ENCODE measurements at places on chromosomes 5 and 9.

GRCh38 chr5:122656160-122656559, 118.7 kb upstream of the SNX2 start:
- DNase-seq: no peak

- no peak for DNase-seq
Measured at GRCh38 chr5:73295921-73296320, 122.9 kb downstream of the TMEM174 start.

DNA sequence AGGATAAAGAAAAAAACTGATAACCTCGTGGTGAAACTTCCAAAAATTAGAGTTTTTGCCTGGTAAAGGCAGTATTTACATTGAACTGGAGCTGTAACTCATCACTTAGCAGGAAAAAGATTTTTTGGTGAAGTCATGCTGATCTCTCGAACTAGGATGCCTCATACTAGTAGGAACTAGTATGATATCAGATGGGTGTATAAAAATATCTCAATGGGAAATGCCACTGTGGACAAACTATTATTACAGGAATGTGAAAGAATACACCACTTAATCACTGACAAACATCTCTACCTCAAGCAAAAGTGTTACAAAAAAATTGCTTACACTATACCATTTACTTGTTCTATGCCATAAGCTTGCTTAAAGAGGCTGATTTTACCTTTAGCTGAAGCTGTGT, 28.4 kb downstream of the RFX3 start:
- no peak for DNase-seq

GRCh38 chr5:100609594-100609993, 74.4 kb downstream of the FAM174A start:
- no peak for DNase-seq

DNA sequence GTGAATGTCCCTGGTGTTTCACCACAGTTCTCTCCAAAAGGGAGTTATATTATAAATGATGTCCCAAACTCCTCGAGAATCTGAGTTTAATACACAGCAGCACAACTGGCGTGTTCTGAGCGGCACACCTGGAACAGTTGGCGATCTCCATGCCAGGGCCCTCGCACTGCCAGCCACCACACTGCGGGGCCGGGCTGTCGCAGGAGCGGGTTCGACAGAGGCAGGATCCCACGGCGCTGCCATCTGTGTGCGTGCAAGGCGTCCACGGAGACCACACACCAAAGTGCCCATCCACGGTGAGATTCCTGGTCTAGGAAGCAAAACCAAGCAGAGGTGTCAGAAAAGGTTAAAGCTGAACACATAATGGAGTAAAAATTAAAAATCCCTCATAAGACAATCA, 423.3 kb downstream of the SEMA5A start:
- no peak for DNase-seq

DNA sequence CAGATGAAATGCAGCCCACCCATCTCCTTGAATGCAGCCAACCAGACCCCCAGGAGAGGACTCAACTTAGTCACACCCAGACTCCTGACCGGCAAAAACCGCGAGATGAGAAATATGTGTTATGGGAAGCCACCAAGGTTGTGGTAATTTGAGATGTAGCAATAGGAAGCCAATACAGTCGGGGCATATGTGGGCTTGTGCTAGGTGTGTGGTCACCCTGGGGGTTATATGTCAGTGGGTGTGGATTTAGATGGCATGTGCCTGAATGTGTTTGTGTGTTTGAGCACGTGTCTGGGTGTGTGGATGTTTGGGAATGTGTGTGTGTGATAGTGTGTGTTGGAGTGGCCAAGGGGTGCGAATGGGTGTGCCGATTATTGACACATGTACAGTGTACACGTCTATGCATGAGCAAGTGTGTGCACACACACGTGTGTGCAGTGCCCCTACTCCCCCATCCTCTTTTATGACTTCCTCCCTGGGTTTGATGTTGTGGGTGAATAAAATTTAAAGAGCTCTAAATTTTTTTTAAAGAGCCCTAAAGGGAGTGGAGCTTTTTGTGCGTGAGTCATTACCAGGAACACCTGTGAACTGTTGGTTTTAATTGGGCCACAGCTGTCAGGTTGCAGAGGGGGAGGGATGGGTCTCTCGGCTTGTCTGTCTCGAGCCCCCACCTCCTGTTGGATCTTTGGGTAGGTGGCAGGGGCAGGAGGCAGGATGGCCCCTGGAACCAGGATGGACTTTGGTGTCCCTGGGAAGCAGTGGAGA, 86.8 kb downstream of the LHX2 start:
- DNase-seq: no peak

DNA sequence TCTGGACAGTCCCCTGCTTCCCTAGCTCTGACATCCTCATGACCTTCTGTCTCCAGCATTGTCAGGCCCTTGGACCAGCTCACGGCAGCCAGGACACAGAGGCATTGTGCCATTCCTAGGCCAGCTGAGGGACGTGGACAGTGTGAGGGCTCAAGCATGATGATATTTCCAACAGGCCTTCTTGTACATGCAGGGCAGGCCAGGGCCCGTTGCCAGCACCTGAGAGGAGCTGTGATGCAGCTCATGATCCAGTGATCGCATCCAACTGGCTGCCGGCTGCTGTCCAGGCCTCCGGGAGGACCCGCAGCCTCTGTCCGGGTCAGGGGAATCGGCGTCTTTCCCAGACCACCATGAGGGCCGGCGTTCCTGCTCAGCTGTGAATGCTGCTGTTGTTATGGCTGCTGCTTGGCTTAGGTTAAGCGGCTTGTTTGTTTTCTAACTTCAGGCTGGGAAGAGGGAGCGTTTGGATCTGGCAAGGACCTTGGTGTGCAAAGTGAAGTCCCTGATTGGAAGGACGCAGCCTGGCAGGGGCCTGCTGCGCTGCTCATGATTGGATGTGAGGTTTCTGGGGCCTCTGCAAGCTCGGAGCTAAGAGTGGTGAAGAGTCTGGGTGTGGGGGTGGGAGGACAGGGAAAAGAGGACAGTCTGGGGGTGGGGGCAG, 53.8 kb downstream of the PDZD2 start:
- no peak for DNase-seq

DNA sequence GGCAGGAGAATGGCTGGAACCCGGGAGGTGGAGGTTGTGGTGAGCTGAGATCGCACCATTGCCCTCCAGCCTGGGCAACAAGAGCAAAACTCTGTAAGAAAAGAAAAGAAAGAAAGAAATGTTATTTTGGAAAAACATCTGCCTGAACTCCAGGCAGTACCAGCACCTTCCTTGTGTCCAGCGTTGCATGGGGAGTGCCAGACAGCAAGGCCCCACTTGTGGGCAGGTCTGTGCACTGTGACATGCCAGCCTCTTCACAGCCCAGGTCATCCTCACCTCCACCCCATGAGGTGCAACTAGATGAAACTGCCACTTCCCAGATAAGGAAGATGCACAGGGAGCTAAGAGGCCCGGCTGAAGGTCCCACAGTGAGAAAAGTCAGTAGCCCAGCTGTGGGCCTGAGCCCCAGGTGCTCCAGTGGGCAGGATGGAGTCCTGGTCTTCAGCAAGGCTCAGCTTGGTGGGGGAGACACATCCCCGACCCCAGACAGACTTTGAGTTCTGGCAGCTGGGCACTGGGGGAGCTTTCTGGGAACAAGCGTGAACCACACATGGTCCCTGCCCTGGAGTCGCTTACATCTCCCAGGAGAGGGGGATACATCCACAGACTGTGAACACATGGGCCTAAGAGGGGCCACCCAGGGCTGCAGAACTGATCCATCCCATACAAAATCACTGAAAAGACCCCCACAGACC, 146.9 kb upstream of the IER5L start:
- DNase-seq: no peak

- DNase-seq: no peak
Measured at GRCh38 chr9:105264380-105264779, 19.9 kb downstream of the SLC44A1 start.

DNA sequence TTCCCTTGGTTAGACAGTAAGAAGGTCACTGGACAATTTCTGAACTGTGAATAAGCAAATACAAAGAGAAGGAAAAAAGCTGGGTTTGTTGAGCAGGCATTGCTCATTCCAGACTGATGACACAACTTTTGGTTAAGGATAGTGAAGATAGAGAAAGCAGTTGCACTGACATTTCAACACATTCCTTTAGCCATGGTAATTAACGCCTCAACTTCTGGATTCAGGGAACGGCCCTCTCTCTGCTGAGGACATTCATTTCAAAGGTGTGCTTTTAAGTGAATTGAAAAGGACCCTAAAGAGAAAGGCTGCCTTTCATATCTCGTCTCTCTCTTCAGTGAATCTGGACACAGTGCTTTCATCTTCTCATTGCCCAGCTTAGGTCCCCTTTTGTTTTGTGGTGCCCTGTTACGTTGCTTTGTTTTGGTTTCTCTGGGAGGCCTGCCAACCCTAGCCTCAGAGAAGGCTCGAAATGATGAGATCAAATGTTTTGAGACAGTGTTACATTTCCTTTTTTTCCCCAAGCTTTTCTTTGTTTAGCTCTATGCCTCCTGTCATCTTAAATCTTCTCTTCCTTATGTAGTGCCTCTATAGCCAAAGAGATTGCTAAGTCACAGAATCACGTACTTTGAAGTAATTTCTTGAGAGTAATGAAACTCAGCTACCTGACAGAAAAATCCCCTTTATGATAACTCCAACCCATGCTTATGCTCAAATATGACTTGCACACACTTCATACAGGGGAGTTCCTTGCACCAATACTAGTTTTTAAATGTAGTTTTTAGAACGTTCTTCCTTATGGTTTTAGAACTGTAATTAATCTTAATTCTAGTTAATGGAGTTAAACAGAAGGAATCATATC, 94.4 kb upstream of the IFNE start:
- peak; percentile 66 for DNase-seq

DNA sequence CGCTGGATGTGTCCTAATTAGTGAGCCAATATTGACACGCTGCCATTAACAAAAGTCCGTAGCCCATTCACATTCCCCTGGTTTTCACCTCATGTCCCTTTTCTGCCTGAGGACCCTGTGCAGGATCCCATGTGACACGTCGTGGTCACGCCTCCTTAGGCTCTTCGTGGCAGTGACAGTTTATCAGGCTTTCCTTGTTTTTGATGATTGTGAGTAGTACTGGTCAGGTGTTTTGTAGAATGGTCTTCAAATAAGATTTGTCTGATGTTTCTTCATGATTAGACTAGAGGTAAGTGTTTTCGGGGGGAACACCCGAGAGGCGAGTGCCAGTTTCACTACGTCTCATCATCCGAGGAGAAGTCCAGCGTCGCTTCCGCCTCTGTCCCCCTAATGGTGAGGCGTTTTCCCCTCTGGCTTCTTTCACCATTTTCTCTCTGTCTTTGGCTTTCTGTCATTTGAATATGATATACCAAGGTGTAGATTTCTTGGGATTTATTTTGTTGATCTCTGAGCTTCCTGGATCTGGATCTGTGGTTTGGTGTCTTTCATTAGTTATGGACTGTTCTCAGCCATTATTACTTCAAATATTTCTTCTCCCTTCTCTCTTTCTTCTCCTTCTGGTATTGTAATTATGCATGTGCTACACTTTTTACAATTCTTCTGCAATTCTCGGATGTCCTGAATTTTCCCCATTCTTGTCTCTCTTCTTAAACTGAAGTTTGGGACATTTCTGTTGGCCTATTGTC, 57.3 kb downstream of the TRIP13 start:
- DNase-seq: no peak

DNA sequence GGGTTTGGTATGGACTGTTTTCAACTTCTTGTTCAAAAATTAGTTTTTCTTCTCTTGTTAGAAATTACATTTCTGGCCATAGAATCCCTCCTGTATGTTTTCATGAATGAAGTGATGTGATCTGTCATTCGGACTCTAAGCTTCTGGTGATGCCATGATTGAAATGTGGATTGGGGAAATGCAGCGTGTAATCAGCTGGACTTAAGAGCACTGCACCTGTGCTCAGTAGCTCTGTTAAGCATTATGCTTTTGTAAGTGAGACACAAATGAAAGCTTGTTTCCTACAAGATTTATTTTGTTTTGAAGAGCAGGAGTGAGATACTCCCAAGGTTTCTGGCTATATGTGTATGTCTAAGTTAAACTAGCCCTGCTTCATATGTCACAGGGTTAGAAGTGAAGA, 24.0 kb upstream of the FAM120AOS start:
- DNase-seq: no peak

DNA sequence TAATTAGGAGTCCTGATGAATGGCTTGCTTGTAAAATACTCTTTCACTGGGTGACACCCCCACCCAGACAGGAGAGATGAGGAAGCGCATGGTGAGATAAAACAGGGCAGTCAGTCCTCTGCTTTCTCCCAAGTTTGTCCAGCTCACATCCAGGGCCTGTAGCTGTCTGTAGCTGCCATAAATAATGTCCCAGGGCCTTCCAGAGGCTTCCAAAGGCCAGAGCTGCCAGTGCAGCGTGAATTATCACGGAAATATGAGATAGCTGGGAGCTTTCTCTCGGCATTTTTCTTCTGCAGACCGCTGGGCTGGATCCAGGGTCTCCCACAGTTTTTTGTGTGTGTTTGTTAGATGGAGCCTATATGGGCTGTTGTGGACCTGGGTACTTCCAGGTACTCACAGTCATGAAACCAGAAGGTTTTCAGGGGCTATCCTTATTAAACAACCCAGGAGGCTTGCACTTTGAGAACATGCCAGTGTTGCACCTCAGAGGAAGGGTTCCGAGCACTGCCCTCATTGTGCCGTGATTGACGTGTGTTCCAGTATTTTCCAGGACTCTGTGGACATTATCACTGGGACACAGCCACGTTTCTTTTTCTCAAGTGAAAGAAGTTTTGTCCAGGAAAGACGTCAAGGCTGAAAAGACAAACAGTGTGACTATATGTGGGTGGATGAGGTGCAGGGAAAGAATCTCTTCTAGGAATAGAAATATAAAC, 117.5 kb downstream of the FGF1 start:
- no peak for DNase-seq

DNA sequence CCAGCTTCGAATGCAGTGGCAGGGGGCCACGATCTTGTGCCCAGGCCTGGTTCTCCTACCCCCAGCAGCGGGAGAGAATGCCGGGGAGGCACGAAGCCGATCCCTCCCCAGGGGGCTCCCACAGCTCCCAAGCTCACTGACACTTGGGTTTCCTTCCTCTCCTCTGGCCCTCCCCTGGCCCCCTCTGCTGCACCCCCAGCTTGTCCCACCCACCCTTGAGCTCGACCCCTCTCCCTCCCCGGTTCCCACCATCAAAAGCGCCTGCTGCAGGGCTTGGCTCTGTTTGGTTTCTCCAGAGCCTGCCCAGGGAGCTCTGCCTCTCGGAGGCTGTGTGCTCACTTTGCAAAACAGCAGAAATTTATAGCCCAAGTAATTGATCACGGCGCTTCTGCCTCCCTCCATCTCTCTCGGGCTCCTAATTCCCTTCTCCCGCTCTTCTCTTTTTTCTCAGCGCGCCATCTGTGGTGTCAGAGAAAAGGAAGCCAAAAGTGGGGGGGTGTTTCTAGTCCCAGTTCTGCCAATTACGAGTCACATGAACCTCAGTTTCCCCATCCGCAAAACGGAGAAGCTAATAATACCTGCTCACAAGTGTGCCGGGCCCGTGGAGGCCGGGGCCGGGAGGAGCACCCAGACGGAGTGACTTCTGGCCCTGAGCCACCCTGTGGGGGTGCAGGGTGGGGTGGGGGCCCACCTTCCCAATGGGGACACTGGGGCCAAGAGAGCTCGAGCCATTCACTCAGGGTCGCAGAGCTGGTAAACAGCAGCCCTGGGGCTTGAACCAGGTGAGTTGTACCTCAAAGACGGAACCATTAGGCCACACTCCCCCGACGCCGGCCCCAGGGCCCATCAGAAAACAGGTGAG, 141.2 kb upstream of the IER5L start:
- DNase-seq: no peak

GRCh38 chr9:75197561-75197960, 109.2 kb downstream of the OSTF1 start:
- no peak for DNase-seq

- no peak for DNase-seq
Measured at GRCh38 chr9:76603448-76603895, 144.5 kb downstream of the GCNT1 start.

All from CD4-positive, alpha-beta T cell treated with Interleukin-6 for 4 hours (primary cell).